ENCODE measurements at places on chromosomes 12 and 14.

- no peak for DNase-seq
Measured at GRCh38 chr14:27945512-27945911, 821.1 kb upstream of the FOXG1 start.

DNA sequence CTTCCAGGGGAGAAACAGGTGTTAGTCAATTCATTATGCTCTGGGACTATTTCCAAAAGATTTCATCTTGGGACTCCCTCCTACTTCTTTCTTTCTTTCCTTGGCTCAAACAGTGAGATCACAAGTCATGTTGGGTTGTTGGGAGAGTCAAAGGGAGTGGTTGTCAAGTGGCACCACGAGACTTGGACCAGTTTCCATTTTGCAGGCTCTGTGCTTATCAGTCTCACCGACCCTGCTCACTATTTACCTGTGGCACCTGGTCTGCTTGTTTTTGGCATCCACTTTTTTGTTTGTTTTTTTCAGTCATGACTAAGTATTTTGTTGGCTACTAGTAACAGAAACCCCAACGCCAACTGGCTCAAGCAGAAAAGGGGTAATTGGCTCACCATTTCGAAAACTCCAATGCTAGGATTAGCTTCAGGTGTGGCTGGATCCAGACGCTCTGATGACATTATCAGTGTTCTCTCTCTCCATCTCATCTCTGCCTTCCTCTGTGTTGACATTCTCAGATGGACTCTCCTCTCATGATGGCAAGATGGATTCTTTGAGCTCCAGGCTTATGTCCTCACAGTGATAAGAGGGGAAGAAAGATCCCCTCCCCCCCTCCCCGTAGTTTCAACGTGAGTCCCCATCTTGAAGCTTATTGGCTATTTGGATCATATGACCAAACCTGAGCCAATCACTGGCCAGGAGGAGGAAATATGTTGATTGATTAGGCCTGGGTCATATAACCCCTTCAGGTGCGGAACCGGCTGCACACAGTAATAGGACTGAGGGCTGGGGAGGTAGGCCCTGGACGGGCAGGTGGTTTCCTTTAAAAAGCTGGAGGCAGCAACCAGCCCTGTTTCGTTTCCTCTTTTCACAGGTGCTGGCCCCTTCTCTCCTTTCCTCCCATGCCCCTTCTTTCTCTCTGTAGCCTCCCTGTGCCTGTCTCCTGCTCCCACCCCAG lies 84.2 kb downstream of the AACS start:
- no peak for DNase-seq

DNA sequence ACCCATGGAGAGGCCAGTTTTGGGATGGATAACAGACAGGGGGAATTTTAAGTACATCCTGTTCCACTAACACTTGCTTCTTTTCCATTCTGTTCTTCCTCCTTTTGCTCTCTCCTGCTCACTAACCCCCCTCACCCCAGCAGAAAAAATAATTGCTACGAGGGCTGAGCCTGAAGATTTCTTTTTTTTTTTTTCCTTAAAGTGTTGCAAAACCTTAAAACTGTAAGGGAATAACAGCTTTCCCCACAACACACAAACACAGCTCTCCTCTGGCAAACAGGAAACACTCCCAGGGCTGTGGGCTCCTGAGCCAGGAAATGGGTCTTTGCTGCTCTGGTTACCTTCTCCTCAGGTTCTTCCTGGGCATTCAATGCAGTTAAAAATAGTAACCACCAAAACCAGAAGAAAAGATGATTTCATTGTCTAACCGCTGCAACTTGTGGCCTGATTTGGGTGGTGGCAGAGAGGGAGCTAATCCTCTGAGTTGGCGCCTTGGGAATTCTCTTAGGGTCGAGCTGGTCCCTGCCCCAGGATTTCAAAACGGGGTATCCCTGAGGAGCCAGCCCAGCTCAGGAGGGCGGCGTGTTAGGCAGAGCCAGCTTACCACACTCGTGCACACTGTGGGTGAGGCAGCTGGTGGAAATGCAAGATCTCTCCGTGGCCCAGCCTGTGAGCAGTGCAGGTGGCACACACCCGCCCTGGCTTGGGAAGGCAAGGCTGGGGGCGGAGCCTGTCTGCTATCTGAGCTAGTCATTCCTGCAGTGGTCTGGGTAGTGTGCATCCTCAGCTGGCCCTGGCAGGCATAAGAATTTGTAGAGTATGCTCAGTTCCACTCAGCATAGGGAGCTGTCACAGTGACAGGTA lies 17.1 kb upstream of the EMP1 start:
- peak; percentile 47 for DNase-seq

- DNase-seq = peak; percentile 64
Measured at GRCh38 chr14:61472011-61472672, 150.8 kb downstream of the PRKCH start.

- no peak for DNase-seq
Measured at GRCh38 chr12:31041033-31041564, 32.6 kb upstream of the DDX11 start.

- DNase-seq = no peak
Measured at GRCh38 chr12:77113971-77114370, 48.6 kb upstream of the E2F7 start.

GRCh38 chr12:5102261-5102789 lies 58.6 kb downstream of the KCNA5 start:
- no peak for DNase-seq

- no peak for DNase-seq
Measured at GRCh38 chr12:124829708-124830304, 33.9 kb downstream of the SCARB1 start.

DNA sequence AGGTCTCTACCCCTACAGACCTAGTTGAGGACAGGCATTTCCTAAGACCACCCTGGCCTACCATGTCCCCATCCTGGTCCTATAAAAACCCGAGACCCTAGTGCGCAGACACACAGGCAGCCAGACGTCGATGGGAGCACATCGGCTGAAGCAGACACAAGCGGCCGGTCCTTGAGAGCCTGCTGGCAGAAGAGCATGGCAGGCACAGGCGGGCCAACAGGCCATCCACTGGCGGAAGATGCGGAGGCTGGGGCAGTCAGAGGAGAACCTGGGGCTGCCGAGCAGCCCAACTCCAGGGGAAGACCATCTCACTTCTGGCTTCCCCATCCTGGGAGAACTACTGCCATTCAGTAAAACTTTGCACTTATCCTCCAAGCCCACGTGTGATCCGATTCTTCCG lies 396.8 kb downstream of the AEBP2 start:
- no peak for DNase-seq

DNA sequence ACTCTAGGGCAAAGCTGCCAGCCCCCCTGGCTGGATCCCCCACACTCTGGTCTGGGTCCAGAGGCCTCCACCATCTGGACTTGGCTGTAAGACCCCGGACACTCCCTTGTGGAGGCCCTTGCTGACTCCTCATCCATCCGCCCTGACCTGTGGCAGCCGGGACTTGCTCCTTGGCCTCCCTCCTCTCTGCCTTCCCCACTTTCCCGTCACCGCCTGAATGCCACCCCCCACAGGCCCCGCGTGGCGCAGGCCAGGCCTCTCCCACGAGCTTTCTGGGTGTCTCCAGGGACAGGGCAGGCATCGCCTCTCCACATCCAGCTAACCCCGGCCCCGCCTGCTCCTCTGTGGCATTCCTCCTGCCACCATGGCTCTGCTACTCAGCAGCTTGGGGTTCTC lies 14.1 kb downstream of the JAG2 start:
- DNase-seq = no peak

- DNase-seq = no peak
Measured at GRCh38 chr12:76259660-76260389, 88.4 kb downstream of the BBS10 start.

DNA sequence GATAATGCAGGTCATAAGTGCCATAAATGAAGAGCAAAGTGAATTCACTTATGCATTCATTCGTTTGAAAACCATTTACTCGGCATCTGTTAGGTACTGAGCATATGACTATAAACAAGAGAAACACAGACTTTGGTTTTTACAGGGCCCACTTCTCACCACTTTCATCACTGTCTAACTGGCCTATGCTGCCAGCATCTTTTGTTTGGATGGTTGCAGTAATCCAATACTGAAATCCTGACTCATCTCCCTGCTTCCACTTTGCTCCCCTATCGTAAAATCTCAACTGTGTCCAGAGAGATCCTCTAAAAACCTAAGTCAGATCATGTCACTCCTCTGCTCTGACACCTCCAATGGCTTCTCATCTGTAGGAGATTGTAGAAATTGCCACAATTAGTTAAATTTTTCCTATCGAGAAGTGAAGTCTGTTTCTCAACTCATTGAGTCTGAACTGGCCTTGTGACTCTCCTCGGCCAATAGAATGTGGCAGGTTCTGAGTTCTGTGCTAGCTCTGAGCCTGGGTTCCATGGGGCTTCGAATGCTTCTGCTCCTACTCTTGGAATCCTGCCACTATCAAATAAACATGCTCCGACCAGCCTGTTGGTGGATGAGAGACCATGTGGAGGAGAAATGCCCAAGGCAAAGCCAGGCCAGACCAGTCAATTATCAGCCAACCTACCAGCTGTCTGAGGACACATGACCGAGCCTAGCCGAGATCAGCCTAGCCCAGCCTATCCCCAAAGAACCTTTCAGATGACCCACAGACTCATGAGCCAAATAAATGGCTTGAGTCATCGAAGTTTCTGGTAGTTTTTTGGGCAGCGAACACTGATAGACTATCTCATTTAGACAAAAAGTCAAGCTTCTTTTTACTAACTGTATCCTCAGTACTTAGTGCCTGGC lies 2.2 kb upstream of the BATF start:
- no peak for DNase-seq

DNA sequence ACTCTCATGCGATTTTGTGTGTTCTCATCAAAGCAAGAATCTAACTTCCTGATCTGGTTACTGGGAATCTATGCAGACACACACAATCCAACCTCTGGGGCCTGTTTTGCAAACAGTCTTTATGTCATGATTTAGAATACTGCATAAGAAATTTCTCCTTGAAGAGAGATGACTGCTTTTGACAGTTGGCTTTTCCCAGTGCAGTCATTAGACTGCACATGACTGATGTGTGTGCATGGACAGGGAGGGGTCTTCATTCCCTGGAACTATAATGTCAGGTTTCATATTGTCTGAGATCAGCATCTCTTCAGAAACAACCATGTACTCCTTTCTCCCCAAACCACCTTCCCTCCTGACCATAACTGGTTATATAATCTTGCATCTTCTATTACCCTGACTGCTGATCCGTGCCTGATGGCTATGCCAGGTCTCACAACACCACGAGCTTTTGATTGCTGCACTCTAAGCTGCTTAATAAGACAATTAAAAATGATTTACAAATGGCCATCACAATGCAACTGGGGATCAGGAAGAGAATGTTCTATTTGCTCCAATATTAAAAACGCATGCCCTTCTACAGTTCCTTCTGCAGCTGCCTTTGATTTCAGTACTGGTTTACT lies 995.4 kb downstream of the NRXN3 start:
- no peak for DNase-seq

- peak; percentile 71 for DNase-seq
Measured at GRCh38 chr14:96368534-96368933, 5.2 kb downstream of the GSKIP start.

- DNase-seq = no peak
Measured at GRCh38 chr12:18578191-18578590, 159.6 kb downstream of the PLCZ1 start.

DNA sequence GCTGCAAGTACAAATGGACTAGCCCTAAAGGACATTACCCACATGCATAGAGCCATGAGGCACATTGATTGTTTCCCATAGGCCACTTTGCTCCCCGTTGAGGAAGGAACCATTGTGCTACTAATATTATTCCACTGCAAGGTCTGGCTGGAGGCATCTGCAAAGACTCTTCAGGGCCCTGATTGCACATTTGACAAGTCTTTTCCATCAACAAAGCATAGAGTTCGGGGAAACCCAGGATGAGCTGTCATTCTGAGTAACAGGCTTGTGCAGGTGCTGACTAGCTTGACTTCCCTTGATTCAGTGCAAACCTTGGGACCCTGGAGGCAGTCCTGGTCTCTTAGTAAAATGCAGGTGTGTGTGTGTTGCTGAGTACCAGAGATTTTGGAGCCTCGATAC lies 73.8 kb downstream of the SUSD6 start:
- DNase-seq = no peak

DNA sequence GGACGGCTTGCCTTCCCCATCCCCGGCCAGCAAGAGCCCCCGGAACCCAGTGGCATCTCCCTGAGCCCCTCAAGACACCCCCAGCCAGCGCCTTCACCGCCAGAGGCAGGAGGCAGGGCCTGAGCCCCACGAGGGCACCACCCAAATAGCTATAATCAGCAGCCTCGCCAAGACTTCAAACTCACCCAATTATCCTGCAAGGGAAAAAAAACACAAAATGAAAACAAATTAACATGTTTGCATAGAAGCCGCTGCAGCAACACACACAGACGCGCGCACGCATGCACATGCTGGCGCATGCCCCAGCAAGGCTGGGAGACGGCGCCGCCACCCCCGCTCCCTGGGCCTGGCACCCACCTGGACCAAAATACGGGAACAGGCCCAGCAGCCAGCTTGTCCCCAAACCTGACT lies 15.8 kb downstream of the FAM222A start:
- DNase-seq = no peak

DNA sequence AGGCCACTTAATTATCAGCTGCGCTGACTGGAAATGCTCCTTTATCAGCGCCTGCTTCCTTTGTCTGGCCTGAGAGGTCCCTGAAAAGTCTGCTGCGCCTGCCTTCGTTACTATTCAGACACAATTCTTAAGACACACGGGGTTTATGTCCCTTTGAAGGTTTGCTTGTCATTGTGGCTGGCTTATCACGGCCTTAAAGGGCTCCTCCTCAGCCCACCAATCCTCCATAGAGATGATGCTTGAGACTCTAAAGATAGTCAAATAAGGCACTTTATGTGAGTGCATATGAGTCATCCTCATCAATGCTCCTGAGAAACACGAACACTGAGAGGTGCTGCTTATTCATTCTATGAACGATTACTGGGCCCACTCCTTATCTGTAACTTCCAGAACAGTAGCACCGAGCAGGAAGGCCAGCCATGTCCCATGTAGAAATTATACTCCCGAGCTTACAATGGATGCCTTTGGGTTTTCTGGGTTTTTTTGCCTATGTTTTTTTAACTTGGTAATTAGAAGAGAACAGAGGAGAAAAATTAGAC lies 1268.2 kb upstream of the TMEM132C start:
- DNase-seq = peak; percentile 98

DNA sequence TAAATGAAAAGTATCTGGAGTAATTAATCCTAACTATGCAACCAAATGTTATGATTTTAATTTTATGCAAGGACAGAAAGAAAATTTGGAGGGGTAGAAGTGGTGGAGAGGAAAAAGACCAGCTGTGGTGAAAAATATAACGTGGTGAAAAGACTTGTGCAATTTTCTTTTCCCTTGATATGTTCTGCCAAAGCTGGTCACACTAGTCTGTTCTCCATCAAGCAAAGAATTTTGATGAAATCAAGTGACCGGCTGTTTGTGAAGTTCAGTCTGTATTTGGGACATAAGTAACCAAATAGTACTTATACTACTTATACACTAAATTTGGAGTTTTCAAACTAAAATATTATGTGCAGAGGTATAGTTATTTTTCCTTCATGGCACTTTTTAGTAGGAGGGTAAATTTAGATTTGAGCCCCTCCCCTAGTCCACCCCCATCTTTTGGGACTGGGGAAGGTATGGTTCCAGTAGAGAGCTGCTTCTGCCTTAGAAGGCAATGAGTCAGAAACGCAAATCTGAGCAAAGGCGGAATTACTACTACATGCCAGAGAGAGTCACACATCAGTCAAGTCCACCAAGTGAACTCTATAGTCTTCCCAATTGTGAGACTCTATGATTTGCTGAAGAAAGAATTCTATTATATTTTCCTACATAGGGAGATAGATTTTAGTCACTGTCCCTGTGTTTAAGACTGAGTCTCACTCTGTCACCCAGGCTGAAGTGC lies 229.7 kb downstream of the SLC25A21 start:
- no peak for DNase-seq

All from OCI-M1 (cell line).